ENCODE measurements at places on chromosomes 2 and 18.
A peak's percentile ranks its signal among the peaks of the same experiment; 100 is the strongest.

GRCh38 chr18:10559553-10560451 is 34.0 kb downstream of the NAPG start:
- no peaks in the 10 kb centered on the region for H3K4me1 ChIP-seq
- H3K27me3 ChIP-seq, result no peaks in the 10 kb centered on the region
- H3K36me3 ChIP-seq, result no peaks in the 10 kb centered on the region
- no peak for DNase-seq

- no peak overlapping the region for H3K4me3 ChIP-seq
- H3K4me1 ChIP-seq, result no peaks in the 10 kb centered on the region
- no peaks in the 10 kb centered on the region for H3K27me3 ChIP-seq
Observed at GRCh38 chr2:162509288-162509968, 165.5 kb downstream of the GCA start.

DNA sequence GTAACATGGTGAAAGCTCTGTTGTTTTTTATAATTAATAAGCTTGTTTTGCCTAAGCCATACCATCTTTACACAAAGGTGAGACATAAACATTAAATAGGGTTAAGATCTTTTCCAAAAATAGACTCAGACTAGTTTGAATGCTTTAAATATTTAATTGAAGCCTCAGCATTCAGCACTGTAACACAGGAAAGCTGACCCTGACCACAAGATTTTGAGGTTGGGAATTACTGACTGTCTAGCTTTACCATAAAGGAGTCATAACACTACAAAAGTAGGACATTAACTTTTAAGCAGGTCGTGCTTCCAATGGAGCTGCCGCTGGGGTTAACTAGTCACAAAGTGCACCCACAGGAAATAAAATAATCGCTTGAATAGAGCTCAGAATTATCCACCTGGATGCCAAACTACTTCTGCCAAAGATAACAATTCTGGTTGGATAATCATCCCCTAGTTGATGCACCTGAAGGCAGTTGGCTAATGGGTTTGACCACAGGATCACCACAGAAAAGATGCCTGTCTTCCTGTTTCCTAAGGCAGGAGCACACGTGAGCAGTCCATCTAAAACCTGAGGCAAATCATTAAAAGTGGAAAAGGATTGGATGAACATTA is 106.2 kb downstream of the COBLL1 start:
- no peak for DNase-seq
- H3K27ac ChIP-seq, result no peak overlapping the region
- no peaks in the 10 kb centered on the region for H3K27me3 ChIP-seq
- H3K36me3 ChIP-seq, result no peaks in the 10 kb centered on the region
- peaks cover 23% of the 10 kb centered on the region for H3K4me1 ChIP-seq

- H3K27me3 ChIP-seq, result no peaks in the 10 kb centered on the region
- no peak for DNase-seq
- H3K4me1 ChIP-seq, result no peaks in the 10 kb centered on the region
- H3K36me3 ChIP-seq, result no peaks in the 10 kb centered on the region
- H3K27ac ChIP-seq, result no peak overlapping the region
Observed at GRCh38 chr2:10920764-10921388, 9.1 kb downstream of the KCNF1 start.

DNA sequence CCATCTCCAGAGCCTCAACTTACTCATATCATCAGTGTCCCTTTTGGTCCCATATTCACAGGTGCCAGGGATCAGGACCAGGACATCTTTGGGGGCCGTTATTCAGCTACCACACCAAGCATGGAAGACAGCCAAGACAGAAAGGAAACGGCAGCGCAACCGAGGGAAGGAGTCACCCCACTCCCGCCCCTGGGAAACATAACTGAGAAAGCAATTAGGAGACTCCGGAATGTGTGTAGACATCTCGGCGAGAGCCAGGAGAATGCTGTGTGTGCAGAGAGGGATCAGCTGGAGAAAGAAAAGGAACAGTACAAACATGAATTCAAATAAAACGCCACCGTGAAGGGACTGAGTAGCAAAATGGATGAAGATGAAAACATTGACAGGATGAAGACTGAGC is 13.4 kb upstream of the BOK start:
- no peak for DNase-seq
- no peaks in the 10 kb centered on the region for H3K36me3 ChIP-seq
- H3K27me3 ChIP-seq, result no peaks in the 10 kb centered on the region
- H3K4me1 ChIP-seq, result peaks cover 2% of the 10 kb centered on the region
- H3K27ac ChIP-seq, result no peak overlapping the region

GRCh38 chr2:197889041-197889440 is 84.6 kb downstream of the PLCL1 start:
- no peaks in the 10 kb centered on the region for H3K27me3 ChIP-seq
- no peak for DNase-seq
- no peaks in the 10 kb centered on the region for H3K36me3 ChIP-seq
- H3K27ac ChIP-seq, result no peak overlapping the region
- H3K4me3 ChIP-seq, result no peak overlapping the region
- H3K4me1 ChIP-seq, result no peaks in the 10 kb centered on the region

DNA sequence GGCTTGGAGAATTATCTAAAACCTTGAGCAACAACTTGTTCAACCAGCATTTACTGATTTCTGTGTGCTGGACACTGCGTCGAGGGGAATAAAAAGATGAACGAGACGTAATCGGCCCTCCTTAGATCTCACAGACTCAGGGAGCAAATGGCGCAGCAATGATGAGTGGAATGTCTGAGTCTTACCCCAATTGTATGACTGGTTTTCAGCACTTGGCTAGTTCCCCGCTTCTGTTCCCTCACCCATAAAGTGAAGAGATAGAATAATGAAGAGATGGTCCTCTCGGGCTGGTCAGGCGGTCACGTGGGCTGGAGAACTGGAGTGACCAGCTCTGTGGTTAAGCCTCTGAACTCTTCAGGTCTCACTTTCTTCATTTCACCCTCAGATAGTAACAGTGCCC is 17.3 kb upstream of the GATA6 start:
- H3K27me3 ChIP-seq, result no peaks in the 10 kb centered on the region
- no peak overlapping the region for H3K27ac ChIP-seq
- no peaks in the 10 kb centered on the region for H3K36me3 ChIP-seq
- no peaks in the 10 kb centered on the region for H3K4me1 ChIP-seq
- no peak overlapping the region for H3K4me3 ChIP-seq
- no peak for DNase-seq

- no peak for DNase-seq
- no peaks in the 10 kb centered on the region for H3K36me3 ChIP-seq
- H3K4me3 ChIP-seq, result no peak overlapping the region
- no peak overlapping the region for H3K27ac ChIP-seq
- no peaks in the 10 kb centered on the region for H3K27me3 ChIP-seq
- no peaks in the 10 kb centered on the region for H3K4me1 ChIP-seq
Observed at GRCh38 chr2:39304729-39305128, 61.0 kb upstream of the CDKL4 start.

DNA sequence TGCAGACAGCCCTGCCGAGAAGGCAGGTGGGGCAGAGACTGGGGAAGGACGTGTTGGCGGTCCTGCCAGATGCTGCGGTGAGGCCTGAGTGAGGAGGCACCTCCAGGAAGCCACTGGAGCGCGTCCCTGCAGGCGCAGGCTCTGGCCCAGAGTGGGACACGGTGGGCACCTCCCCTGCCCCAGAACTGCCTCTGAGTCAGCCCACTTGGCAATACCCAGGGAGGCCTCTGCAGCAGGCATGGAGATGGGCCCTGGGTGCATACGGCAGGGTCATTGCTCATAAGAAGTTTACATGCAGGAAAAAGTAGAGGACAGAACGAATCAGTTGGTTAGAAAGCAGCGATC is 195.9 kb downstream of the TFCP2L1 start:
- H3K4me3 ChIP-seq, result no peak overlapping the region
- no peak for DNase-seq
- no peak overlapping the region for H3K27ac ChIP-seq
- H3K4me1 ChIP-seq, result no peaks in the 10 kb centered on the region
- H3K36me3 ChIP-seq, result no peaks in the 10 kb centered on the region
- H3K27me3 ChIP-seq, result no peaks in the 10 kb centered on the region

DNA sequence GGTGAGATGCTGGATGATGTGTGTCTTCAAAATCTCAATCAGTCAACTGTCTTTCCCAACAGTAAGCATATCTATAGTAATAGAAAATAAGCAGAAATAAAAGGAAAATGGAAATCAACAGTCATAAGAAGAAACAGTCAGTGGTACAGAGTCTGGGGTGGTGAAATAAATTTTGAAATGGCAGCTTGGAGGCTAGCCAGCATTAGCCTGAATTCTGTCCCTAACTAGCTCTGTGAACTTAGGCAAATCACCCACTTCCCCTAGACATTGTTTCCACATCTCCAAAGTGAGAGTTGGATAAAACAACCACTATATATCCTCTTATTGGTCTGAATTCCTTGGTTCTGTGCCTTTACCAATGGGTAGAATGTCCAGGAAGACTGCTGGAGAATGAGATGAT is 189.7 kb upstream of the REV1 start:
- no peaks in the 10 kb centered on the region for H3K36me3 ChIP-seq
- H3K4me3 ChIP-seq, result no peak overlapping the region
- H3K27me3 ChIP-seq, result no peaks in the 10 kb centered on the region
- no peak for DNase-seq

DNA sequence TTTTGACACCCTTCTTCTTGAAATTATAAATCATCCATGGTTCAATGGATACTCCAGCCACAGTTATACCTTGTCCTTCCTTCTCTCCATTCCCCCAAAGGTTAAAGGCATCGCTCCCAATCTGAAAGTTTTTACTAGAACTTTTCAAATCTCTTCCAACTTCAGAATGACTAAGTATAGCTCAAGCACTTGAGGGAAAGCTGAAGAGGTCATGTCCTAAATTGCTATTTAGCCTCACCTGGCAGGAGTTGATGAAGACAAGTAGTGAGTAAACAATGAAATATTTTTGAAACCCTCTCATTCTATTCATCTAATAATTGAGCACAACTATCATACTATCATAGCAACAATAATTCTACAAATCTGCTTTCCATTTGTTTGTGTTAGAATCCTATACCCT is 167.8 kb downstream of the HNMT start:
- no peaks in the 10 kb centered on the region for H3K36me3 ChIP-seq
- no peak for DNase-seq
- no peaks in the 10 kb centered on the region for H3K4me1 ChIP-seq
- H3K27ac ChIP-seq, result no peak overlapping the region
- no peaks in the 10 kb centered on the region for H3K27me3 ChIP-seq

GRCh38 chr18:49177812-49178211 is 227.0 kb upstream of the SMAD7 start:
- H3K27ac ChIP-seq, result no peak overlapping the region
- H3K4me1 ChIP-seq, result no peaks in the 10 kb centered on the region
- no peaks in the 10 kb centered on the region for H3K27me3 ChIP-seq
- H3K4me3 ChIP-seq, result no peak overlapping the region

- H3K4me1 ChIP-seq, result peaks cover 33% of the 10 kb centered on the region
- DNase-seq, result no peak
- H3K27ac ChIP-seq, result no peak overlapping the region
- no peaks in the 10 kb centered on the region for H3K27me3 ChIP-seq
- H3K36me3 ChIP-seq, result no peaks in the 10 kb centered on the region
- H3K4me3 ChIP-seq, result no peak overlapping the region
Observed at GRCh38 chr18:31555971-31556747, 35.5 kb upstream of the TTR start.

DNA sequence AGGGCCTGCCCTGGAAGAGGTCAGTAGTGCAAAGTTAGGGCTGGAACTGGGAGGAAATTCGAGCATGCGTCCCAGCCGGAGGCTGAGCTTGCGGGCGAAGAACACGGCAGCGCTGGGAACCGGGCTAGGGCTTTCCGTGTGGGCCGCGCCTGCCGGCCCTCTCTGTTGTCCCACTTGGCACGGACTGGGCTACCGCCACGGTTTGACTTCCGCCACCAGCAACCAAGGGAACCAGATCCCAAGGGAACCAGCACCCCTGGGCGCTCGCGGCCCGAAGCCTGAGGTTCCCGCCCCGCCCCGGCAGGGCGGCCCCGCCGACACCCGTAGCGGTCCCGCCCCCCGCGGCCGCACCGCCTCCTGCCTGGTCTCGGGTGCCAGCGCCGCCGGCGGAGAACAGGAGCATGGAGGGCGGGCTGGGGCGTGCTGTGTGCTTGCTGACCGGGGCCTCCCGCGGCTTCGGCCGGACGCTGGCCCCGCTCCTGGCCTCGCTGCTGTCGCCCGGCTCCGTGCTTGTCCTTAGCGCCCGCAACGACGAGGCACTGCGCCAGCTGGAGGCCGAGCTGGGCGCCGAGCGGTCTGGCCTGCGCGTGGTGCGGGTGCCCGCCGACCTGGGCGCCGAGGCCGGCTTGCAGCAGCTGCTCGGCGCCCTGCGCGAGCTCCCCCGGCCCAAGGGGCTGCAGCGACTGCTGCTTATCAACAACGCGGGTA is at the start of gene SPR:
Gene SPR, plus strand, starts transcription at position 377 of the 708 bp plus-strand sequence. Its CDS starts 25 bp downstream, at position 402.
- peak within 1 kb of the TSS; percentile 99 for H3K27ac ChIP-seq
- H3K4me3 ChIP-seq, result peak within 1 kb of the TSS; percentile 69
- no peaks in the 10 kb centered on the region for H3K36me3 ChIP-seq
- DNase-seq, result peak; percentile 91

DNA sequence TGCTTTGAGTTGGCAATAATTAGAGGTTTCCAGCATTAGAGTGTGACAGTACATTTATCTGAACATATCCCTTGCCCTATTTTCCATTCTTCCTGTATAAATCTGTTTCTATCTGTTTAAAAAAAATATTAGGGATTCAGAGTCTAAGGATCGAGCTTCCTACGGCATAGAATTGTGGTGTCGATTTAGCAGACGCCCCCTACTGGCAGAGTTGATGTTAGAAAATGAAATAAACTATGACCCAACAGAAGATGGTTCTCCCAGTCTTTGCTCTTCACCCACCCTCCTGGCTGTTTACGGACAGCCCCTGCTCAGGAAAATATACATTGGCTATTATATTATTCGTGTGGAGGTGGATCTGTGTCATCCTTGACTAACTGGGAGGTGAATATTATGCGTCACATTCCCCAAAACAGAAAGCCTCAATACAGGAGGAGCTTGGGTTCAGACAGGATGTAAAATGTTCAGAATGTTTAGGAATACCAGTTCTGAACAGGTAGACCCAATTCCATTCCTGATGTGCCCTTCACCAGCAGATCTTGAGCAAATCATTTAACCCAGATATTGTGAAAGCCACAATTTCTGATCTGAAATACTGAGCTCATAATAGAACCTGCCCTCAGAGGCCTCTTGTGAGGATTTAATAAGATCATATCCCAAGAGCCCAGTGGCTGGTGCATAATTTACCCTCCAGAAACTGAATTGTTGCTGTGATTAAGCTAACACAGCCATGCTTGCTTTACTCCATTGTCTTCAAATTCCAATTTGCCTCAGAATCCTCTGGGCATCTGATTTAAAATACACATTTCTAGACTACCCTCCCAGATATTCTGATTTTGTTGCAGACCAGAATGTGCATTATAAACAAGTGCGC is 10.8 kb upstream of the ERMN start:
- H3K27ac ChIP-seq, result no peak overlapping the region
- H3K27me3 ChIP-seq, result no peaks in the 10 kb centered on the region
- no peaks in the 10 kb centered on the region for H3K36me3 ChIP-seq
- DNase-seq, result peak; percentile 50

DNA sequence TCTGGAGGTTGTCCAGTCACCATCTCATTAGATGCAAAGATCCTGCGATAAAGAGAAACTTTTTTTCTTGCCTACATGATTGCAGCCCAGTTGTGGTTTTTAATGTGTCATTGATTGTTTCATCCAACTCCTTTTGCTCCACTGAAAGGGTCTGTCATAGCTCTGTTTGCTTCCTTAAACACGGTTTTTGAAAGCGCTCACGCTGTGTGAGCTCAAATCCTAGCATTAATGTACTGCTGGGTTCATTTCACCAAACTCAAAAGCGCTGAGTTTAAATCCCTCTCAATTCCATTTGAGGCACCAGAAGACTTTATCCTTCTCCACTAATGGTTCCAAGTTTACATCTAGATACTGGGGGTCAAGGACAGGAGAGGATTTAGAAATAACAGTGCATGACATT is 53.6 kb downstream of the CDK15 start:
- H3K36me3 ChIP-seq, result no peaks in the 10 kb centered on the region
- no peaks in the 10 kb centered on the region for H3K4me1 ChIP-seq
- no peak overlapping the region for H3K27ac ChIP-seq
- H3K4me3 ChIP-seq, result no peak overlapping the region

GRCh38 chr18:51655327-51655698 is 457.8 kb upstream of the MEX3C start:
- H3K4me3 ChIP-seq, result no peak overlapping the region
- DNase-seq, result no peak
- H3K27me3 ChIP-seq, result no peaks in the 10 kb centered on the region
- H3K36me3 ChIP-seq, result no peaks in the 10 kb centered on the region

Data from right lobe of liver (tissue), 6 donors.